Testis (tissue), 5 donors: ENCODE measurements at places on chromosomes 7 and 10. TPM values are rescaled to one million over a fixed set of nuclear protein-coding genes. Genes with fewer than 3 reads are reported as not detected.

DNA sequence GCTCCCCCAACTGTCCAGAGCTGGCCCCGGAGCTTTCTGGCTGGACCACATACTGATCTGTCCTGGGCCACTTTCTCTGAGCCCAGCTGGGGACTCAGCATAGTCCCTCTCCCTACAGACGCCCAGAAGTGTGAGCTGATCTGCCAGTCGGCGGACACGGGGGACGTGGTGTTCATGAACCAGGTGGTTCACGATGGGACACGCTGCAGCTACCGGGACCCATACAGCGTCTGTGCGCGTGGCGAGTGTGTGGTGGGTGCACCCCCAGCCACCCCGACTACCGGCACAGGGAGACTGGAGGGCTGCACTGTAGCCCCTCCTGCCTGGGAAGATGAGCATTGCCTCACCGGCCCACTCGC lies 41.8 kb downstream of the TBATA start:
- no peak for DNase-seq

DNA sequence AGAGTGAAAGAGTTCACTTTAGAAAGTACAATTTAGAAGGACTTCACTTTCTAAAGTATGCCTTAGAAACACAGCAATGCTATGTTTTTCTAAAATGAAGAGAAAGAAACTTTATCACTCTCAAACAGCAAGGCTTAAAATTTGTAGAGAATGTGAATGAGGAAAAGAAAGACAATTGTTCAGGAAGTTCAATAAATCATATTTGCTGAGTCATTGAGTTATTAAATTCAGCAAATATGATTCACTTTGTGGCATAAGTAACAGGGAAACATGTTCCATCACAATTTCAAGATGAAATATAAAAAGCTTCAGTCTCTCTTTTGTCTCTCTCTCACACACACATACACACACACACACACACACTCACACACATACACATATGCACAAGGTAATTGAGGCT lies 187.9 kb downstream of the PCDH15 start:
- DNase-seq, result no peak

ITGB1 gene
- 189 TPM for total RNA-seq

MAPK8 gene
- total RNA-seq, result 98.8 TPM

EPDR1 gene
- 34.8 TPM for total RNA-seq
